ENCODE measurements at places on chromosomes 2 and 18.

DNA sequence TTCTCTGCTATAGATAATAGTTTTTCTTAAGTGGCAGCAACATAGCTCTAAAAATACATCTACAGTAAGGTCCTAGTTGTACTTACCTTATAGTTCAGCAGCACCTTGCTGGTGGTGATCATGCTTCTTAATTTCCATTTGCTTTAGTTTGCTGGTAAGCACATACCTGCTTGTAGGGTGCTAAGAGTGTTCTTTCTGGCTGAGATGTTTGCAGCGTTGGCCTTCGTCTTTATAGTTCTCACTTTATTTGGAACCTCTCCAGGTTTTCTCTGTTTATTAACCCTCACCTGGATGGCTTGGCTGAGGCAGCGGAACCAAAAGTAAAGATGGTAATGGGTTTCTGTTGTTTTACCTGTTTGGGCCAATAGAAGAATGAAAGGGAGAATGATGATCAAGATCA is 123.6 kb upstream of the EFEMP1 start:
- DNase-seq: no peak

DNA sequence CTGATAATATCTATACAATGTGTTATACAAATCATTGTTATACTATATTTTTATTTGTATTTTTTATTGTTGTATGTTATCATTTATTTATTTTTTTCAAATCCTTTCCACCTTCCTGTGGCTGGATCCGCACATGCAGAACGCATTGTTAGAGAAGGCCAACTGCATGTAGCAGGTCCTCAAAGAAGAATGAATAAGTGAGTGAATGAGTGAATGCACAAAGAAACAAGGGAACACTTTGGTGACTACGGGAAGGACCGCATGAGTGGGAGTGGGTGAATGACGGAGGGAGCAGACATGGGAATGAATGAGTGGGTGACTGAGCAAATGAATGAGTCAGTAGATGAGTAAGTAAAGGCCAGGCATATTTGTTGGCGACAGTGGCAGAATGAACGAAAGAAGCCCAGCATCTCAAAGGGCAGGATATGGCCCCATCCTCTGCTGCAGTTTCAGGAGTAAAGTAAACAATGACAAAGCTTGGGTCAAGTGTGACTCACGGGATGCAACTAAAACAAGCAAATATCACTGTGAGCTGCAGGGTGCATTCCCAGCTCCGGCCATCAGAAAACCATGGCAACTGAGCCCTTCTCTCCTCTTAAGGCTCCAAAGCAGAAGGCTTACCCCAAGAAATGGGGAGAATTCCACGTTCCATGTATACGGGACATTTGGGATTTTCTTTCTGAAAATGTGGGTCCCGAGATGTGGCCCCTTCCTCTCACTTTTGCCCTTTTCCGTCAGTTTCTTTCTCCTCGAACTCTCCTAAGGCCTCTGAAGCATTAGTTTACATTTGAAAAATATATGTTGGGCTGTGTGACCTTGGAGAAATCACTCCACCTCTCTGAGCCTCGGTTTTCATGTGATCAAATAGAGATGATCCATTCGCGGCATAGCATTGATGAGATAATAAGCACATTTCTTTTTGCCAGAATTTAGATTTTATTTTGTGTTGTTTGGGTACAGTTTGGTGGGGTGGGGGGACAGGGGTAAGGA is 24.5 kb downstream of the KCNF1 start:
- DNase-seq: no peak

DNA sequence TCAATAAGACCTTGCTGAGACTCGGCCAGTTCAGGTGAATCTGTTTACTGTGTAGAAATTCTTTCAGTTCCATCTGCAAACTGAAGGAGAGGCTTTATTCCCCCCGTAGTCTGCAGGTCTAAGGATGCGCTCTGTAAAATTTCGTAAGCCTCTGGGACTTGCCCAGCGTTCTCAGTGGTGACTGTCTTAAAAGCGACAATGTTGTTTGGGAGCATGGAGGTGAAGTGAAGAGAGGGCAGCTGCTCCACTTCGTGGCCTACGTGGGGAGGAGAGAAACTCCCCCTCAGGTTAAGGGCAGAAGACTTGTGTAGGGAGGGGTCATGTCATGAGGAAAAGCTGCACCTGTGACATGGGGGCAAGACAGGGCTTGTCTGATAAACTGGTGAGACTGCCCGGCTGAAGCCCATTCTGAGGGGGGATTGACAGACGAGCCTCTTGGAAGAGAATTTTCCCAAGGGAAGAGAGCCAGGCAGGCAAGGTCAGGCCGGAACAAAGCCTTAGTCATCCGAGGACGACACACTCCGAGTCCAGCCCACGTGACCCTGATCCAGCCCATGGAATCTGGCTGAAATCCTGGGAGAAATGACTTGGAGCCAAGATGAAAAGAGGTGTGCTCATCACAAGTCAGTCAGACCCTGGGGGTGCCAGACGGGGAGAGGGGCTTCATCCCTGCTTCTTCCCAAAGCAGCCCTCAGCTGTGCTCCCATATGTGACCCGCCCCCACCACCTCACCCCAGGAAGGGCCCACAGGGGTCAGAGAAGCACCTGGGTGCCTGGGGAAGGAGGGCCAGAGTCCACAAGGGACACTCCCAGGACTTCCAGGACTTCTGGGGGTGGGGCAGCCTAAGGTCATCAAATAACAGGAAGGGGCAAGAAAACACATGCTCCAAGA is 88.5 kb upstream of the SH3BP4 start:
- no peak for DNase-seq

- no peak for DNase-seq
These were observed 41.7 kb downstream of the VWA3B start for GRCh38 chr2:98128556-98129109.

GRCh38 chr2:75309596-75310463 is 110.5 kb upstream of the TACR1 start:
- no peak for DNase-seq

GRCh38 chr18:1995041-1995612 is 576.2 kb downstream of the METTL4 start:
- DNase-seq: no peak

DNA sequence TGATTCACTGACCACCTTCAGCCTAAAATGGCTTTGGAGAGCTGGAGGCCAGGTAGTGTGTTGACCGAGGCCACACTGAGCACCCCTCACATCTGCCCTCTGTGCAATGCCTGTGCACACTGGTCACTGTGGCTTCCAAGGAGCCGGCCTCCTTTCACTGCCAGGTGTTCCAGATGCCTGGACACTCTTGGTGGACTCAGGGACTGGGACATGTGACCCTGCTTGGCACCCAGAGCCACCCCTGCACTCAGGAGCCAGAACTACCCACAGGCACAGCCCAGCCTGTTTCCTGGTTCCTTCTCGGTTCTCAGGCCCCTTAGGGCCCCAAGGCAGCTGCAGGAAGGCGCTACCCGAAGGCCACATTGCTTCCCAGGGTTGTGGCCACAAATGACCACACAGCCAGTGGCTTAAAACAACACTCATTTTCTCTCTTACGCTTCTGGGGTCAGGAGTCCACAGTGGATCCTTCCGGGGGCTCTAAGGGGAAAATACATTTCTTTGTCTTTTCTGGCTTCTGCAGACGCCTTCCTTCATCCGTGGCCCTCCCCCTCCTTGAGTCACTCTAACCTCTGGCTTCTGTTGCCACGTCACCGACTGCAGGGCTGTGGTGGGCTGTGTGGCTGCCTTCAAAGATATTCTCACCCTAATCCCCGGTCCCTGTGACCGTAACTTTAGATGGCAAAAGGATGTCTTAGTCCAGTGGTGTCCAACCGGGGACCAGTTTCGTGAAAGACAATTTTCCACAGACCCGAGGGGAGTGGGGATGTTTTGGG is 78.6 kb downstream of the ASB1 start:
- no peak for DNase-seq

DNA sequence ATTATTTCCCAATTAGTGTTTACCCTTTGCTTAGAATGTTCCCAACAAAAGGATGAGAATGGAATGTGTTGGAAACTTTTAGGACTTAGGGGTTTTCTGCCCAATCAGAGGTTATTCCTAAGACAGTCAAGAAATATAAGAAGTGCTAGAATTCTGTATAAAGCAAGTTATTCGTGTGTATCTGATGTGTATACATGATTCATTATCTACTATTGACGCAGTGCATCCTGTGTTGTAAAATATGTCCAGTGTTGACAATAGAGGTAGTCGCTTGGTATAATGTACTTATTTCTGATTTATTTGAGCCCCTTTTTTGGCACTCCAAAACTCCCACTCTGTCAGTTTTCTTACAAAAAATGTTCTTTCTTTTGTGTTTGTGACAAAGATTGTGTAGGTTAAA is 881 bp downstream of the PIKFYVE start:
- no peak for DNase-seq

DNA sequence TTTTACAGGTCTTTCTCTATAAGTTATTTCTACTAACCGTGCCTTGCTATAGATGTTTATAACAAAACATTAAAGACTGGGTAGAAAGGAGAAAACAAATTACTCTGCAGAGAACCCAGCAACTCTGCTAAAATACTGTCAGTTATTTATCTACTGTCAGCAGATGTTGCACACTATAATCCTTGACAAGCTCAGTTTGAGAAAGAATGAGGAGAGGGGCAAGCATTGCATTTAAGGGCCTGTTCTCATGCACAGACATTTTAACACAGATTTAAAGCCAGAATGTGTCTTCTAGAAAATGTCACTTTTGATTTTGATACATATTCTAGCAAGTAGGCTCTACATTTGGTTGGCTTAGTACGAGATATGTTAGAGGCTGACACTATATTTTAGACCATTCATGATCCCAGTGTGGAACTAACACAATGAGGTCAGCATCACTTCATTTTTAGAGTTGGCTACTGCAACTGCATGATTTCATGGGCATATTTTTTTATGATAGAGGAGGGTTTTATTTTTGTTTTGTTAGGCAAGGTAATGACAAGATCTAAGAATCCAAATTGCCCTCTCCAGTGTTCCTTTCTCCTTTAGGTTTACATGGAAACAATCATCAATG is 516.4 kb downstream of the ZEB2 start:
- DNase-seq: no peak

DNA sequence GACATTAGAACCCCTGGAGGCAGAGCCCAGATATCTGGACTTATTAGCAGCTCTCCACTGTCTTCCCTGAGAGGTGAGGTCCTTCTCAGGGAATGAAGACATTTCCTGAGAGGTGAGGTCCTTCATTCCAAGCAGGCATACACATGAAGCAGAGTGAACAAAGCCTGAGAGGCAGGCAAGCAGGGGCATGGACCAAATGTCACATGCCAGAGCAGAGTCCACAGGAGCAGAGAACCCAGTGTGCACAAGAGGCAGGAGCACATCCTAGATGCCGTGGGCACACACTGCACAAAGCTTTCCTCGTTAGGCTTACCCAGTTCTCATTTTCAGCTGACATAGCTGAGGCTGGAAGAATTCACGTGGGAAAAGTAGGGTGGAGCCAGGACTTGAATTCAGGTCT is 759.9 kb upstream of the HS6ST1 start:
- no peak for DNase-seq

DNA sequence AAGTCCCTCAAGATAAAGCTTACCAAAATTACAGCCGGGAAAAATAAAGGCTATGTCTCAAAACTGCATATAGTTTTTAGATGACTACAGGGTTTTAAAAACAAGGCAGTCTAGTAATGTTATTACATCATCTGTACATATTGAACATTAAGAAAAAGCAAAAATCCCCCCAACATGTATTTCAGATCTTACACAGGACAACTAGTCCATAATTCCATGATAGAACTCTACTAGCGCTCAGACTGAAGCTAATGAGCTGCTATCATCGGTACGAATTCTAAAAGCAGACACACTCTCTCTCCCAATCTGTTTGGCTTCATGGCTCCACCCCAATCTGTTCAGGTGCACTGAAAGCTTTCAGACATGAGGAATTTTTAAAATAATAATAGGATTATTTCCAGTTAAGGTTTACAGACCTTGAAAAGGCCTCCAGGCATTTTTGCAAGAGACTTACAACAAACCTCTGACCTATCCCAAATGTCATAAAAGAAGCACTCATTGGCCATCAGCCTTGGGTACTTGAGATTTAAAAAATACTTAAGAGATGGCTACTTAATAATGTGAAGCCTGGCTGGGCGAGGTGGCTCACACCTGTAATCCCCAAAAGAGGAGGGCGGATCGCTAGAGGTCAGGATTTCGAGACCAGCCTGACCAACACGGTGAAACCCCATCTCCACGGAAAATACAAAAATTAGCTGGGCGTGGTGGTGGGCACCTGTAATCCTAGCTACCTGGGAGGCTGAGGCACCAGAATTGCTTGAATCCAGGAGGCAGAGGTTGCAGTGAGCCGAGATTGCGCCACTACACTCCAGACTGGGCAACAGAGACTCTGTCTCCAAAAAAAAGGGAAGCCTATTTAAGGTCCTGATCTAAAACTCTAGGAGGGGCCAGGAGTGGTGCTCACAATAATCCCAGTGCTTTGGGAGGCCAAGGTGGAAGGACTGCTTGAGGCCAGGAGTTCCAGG is 2.0 kb downstream of the NPC1 start:
- no peak for DNase-seq

DNA sequence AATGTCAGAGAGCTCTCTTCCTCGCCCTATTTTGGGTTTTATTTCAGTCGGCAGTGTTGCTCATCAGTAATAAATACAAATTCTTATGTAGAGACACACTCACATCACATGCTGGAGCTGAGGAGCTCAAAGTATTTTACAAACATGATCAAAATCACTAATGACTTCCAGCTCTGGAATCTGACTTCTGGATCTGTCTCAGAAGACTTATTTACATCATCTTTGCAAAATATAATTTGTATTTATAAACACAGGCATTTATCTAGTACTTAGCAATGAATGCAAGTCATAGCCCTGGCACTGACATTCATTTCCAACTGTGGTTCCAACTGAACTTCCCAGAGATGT is 327.1 kb downstream of the NCKAP5 start:
- no peak for DNase-seq

DNA sequence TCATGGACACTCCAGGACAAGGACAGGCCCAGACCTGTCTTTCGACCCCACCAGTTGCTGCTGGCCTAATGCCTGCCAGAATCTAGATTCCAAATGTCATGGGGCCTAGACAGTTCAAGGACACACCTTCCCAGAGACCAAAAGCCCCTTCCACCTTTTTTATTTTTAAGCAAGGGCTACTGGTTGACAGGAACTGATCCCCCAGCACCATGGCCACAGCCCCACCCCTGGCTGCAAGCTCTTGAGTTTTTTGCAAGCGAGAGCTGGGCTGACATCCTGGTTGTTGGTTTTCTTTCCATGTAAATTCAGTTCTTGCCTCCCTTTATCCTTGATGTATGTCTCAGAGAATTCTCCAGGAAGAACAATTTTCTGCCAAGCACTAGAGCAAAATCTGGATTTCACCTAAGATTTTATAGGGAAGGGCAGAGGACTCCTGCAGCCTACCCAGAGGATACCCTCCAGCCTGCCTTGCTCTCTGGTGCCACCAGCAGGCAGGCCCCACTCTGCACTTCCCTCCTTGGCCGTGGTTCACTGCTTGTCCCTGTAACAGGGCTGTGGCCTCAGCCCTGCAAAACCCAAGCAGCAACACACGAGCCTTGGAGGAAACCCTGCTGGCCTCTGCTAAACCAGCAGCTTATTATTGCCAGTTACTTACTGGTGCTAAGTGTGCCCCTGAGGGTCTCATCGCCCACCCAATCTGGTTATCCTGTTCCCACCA is 97.7 kb downstream of the TWIST2 start:
- DNase-seq: no peak
